ENCODE measurements at places on chromosomes 3 and 15.

DNA sequence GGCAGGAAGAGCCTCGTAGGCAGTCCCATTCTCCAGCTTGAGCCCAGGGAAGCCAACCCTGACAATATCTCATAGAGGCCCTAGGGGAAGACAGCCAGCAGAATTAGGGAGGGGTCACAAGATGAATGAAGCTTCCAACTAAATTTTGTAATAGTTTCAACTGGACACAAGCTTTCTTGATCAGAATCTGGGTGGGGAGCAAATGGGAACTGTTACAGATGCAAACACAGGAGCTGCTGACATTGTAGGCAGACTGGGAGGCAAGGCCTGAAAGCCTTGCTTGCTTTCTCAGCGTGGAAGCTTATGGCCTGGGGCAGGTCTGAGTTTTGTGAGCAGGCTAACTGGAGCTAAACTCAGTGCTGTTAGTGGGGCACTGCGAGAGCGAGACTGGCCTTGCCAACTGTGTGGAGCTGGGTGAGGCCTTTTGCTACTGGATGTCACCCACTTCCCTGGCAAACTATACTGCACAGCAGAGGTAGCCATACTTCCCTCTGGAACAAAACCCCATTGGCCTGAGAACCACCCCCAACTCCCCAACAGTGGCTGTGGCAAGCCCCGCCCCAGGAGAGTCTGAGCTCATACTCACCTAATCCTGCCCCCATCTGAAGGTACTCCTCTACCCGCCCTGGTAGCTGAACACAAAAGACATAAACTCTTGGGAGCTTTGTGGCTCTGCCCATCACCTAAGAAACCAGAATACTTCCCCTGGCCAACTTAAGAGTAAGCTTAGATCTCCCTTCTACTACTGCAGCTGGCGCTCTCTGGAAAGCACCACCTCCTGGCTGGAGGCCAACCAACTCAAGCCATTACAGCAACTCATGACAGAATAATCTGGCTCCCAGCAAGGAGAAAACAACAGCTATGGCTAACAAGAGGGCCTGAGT lies 42.9 kb downstream of the CFAP20DC start:
- peak; percentile 49 for DNase-seq

DNA sequence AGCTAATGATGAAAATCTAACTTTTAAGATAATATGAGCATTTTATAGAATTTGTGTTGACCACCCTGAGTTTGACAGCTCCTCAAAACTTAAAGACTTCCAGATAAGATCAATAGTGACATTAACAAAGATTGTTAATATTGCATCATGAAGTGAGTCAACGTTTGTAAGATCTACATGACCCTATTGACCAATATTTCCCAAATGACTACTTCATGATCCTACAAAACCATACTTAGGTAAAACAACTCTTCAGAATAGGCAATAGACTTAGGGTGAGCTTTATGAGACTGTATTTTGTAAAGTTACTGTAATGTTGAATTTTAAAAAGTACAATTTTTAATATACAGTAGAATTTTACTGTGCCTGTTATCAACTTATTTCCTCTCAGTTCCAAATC lies 422.7 kb upstream of the ALCAM start:
- no peak for DNase-seq

GRCh38 chr3:129651435-129652202 lies 45.1 kb upstream of the PLXND1 start:
- DNase-seq = peak; percentile 90

DNA sequence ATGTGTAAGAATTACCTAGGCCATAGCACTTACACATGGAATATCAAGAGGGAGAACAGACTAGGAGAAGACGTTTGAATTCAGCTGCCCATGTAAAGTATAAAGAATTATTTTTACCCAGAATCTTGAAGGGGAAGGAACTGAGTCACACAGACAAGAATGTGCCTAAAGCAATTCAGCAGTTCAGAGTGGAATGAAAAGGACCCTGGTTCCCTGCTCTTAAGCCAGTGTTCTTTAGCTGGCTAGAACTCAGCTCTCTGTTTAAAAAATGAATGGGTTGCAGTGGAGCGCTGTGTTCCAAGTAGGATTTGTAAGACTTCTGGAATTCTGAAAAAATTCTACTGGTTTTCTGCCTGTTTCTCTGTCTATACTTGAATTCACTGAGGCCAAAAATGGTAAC lies 440.2 kb downstream of the LPP start:
- peak; percentile 97 for DNase-seq

DNA sequence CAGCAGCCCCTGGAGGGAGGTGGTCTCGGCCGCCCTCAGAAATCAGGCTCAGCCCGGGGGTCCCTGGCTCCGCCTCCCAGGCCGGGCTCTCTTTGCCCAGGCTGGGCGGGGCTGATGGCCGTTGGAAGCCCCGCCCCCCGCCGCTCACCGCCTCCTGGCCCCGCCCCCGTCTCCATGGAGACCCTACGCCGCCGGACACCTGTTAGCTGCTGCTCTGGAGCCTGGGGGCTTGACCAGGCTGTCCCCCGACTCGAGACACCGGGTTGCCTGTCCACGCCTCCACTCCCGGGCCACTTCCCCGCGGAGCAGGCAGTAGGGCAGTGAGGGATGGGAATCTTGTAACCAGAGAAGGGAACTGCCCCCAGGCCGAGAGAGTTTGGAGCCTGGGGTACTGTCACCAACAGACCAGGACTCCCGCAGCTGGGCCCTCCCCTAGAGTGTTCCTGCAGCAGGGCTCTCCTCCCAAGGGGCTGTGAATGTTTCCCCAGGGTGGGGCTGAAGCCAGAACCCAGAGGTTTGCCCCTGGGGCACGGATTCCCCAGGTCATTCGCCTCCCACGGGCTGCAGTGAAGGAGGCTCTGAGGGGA lies 27.8 kb upstream of the RPL32 start:
- DNase-seq = no peak

DNA sequence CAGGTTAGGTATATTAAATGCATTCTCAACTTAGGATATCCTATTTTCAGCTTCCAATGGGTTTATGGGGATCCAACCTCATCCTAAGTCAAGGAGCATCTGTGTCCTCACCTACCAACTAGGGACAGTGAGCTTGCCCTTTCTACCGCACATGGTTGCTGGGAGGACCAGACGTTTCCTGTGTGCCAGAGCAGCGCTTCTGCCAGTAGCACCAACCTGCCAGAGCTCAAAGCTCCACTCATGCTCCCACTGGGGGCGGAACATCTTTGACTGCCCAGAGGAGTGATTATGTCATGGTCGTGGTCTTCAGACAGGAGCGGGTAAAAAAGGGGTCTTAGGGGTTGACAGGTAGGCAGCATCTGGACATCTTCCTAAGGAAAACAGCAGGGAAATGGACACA lies 24.7 kb downstream of the XPC start:
- no peak for DNase-seq

DNA sequence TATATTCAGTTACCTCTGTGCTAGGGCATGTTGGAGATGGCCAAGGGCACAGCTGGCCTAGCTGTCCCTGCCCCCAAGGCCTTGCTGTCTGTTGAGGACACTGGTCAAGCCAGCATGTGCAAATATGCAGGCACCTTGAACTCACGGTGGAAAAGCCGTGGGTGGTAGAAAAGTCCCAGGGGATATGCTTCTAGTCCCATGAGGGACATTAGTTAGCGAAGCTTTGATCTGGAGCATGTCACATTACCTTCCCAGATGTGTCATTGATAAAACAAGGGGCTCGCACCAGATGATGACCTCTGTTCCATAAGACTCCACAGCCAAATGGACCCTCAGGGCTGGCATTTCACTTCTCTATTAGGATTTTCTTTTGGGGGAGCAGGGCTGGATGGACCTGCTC lies 14.2 kb upstream of the TMEM158 start:
- no peak for DNase-seq

GRCh38 chr3:174441588-174442301 lies 417.4 kb upstream of the NAALADL2 start:
- DNase-seq = peak; percentile 22

- DNase-seq = no peak
These were observed 342.0 kb upstream of the NR2F2 start for GRCh38 chr15:95988574-95988887.

DNA sequence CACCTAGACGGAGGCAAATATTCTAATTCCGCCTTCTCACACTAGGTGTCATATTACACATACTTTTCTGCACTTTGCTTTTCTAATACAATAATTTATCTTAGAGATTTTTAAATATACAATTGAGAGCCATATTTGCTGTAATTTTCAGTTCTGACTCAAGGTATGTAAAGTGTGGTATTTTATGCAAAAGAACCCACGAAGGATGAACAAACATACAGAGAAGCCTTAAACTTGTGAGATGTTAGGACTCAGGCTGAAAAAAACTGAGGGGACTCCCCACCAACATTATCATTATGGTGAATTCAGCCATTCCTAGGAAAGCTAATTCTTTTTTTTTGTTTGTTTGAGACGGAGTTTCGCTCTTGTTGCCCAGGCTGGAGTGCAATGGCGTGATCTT lies 9.6 kb downstream of the ZBTB11 start:
- DNase-seq = no peak

DNA sequence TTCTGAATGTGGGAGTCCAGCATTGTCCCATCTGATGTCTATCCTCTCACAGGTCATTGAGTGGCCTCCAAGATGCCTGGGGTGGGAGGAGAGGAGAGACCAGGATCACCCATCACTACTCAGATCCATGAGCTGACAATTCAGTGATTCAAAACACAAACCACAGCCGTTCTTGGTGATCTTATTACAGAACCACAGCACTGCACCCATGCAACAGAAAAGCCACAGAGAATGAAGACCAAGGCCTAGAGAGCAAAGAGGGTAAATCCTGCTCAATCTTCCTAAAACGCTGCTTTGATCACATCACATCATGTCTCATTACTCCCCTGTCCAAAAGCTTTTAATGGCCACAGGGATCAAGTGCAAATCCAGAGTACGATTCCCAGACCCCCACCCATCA lies 23.5 kb downstream of the ANP32A start:
- DNase-seq = peak; percentile 68
